CD4-positive, alpha-beta T cell (primary cell): ENCODE measurements at places on chromosomes 5 and 9. TPM values are rescaled to one million over a fixed set of nuclear protein-coding genes. Genes with fewer than 3 reads are reported as not detected.
A peak's percentile ranks its signal among the peaks of the same experiment; 100 is the strongest.

GRCh38 chr5:125002727-125003598 is 256.5 kb upstream of the ZNF608 start:
- H3K4me3 ChIP-seq: no peak overlapping the region
- no peak overlapping the region for H3K27ac ChIP-seq
- no peaks in the 10 kb centered on the region for H3K27me3 ChIP-seq
- H3K4me1 ChIP-seq: no peaks in the 10 kb centered on the region
- DNase-seq: no peak

Gene PCDHA9
- total RNA-seq: not detected

Gene NKD2
- 0.30 TPM for total RNA-seq

Gene DOK3
- 1.3 TPM for total RNA-seq

Gene SPATA9
- total RNA-seq: not detected

DNA sequence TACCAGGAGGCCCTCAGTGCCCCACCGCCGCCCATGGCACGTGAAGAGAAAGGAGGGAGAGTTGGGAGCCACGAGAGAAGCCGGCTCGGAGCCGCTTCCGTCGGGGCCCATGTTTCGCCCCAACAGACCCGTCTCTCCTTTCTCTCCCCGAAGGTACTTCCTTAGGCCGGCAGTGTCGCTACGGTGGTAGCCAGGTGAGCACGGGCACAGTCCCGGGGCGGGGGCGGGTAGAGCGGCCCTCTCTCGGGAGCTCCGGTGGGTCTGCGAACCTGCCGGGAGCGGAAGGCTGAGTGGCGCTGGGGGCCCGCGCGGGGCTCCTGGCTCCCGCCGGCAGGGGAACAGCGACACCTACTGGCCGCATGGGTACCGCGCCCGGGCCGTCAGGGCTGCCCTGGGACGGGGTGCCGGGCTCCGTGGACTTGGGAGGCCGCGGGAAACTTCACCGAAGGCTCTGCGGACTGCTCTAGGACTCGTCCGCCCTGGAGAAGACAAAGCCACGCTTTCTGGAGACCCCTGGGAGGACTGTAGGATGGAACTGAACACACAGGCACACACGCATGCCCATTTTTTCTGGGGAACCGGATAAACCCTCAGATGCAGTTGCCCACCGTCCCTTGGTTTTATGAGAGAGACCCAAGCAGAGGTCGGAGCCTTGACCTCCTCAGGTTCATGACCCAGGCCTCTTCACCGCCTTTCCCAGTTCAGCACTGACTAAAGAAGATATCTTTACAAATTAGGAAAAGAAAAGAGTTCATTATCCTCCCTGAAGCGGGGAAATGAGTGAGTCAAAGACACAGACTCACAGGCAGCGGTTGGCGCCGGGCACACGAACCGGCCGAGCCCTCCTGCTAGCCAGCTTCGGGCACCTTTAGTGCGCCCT is 202.5 kb downstream of the MEF2C start:
- no peak overlapping the region for H3K27ac ChIP-seq
- H3K4me1 ChIP-seq: peaks cover 40% of the 10 kb centered on the region
- DNase-seq: peak; percentile 75
- H3K4me3 ChIP-seq: peak overlapping the region; percentile 40
- H3K27me3 ChIP-seq: peaks cover 83% of the 10 kb centered on the region

GRCh38 chr9:7176561-7176960 is 418.8 kb downstream of the KDM4C start:
- DNase-seq: no peak
- H3K27me3 ChIP-seq: no peaks in the 10 kb centered on the region
- H3K4me1 ChIP-seq: no peaks in the 10 kb centered on the region
- no peak overlapping the region for H3K27ac ChIP-seq
- peaks cover 52% of the 10 kb centered on the region for H3K36me3 ChIP-seq
- H3K4me3 ChIP-seq: no peak overlapping the region

Gene RNF183
- 0.44 TPM for total RNA-seq

- DNase-seq: no peak
- no peaks in the 10 kb centered on the region for H3K27me3 ChIP-seq
- H3K4me1 ChIP-seq: no peaks in the 10 kb centered on the region
- no peak overlapping the region for H3K4me3 ChIP-seq
- H3K27ac ChIP-seq: no peak overlapping the region
Measured at GRCh38 chr5:54062958-54063357, 247.4 kb downstream of the ARL15 start.

DNA sequence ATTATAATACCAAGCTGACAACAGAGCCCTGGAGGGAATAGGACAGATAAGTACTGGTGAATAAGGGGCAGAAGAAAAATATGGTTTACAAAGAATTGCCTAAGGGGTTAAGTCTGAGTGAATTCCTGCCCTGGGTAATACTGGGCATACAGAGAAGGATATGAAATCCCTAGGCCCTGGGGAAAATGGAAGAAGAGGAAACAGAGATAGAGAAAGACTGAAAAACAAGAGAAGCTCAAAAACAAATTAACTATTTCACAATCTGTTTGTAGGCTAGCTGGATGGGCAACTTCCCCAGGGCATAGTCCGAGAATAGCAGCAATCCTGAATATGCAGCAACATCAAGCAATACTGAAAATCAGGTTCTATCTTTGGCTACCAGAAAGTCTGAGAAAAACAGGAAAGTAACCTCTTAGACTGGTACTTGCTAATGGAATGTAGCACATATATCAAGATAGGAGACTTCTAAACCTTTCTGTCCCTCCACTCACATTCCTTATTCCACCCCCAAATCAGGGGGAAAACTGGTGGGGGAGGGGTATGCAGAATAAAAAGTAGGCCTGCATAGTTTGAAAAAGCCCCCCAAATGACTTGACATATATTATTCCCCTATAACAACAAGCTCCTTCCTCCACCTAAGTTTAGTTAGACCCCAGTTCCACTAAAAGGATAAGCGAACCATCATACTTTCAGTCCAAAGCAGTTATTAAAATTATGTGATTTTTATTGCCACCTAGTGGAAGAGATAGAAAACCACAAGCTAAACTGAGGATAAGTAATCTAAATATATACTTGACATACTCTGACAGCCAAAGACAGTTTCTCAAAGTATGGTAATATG is 20.6 kb downstream of the SLC38A9 start:
- H3K4me3 ChIP-seq: no peak overlapping the region
- no peak overlapping the region for H3K27ac ChIP-seq
- no peaks in the 10 kb centered on the region for H3K27me3 ChIP-seq
- H3K36me3 ChIP-seq: peaks cover 7% of the 10 kb centered on the region
- no peaks in the 10 kb centered on the region for H3K4me1 ChIP-seq
- peak; percentile 47 for DNase-seq

GRCh38 chr5:36374266-36374862 is 72.7 kb upstream of the RANBP3L start:
- H3K4me1 ChIP-seq: no peaks in the 10 kb centered on the region
- no peak overlapping the region for H3K27ac ChIP-seq
- H3K36me3 ChIP-seq: no peaks in the 10 kb centered on the region
- DNase-seq: no peak
- no peaks in the 10 kb centered on the region for H3K27me3 ChIP-seq
- no peak overlapping the region for H3K4me3 ChIP-seq

Gene FBN2
- total RNA-seq: not detected

DNA sequence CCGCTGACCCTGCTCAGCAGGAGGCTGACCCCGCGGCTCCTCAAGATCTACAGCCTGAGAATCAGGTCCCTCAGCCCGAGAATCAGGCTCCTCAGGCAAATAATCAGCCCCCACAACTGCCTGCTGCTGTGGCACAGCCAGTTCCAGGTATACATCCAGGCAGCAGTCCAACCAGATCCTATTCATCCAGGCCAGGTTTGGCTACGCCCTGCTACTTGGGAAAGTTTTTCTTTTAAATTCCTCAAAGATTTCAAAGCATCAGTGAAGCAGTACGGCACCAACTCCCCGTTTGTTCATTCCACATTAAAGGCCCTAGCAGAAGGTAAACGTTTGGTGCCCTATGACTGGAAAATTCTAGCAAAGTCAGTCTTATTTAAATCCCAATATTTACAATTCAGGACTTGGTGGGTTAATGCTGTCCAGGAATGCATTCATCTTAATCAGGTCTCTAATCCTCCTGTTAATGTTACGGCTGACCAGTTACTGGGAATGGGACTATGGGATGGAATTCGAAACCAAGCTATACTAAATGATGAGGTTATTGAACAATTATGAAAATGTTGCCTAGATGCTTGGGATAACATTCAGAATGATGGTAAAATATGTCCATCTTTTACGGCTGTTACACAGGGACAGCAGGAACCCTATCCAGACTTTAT is 102.3 kb downstream of the SYK start:
- H3K4me3 ChIP-seq: no peak overlapping the region
- no peaks in the 10 kb centered on the region for H3K36me3 ChIP-seq
- H3K27ac ChIP-seq: no peak overlapping the region
- DNase-seq: no peak
- H3K4me1 ChIP-seq: no peaks in the 10 kb centered on the region
- H3K27me3 ChIP-seq: no peaks in the 10 kb centered on the region

DNA sequence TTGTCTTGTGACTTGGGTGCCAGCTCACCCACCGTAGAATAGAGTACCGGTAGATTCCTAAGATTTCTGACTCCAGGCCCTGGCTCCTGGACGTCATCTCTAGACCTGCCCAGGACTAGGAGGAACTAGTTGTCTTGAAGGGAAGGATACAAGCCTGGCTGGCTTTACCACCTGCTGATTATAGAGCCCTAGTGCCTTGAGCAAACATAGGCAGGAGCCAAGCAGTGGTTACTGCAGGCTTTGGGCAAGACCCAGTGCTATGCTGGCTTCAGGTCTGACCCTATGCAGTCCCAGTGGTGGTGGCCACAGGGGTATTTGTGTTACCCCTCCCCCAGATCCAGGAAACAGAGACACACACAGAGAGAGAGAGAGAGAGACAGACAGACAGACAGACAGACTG is 606.2 kb downstream of the PDE4D start:
- H3K27ac ChIP-seq: no peak overlapping the region
- no peaks in the 10 kb centered on the region for H3K4me1 ChIP-seq
- no peak overlapping the region for H3K4me3 ChIP-seq
- H3K27me3 ChIP-seq: no peaks in the 10 kb centered on the region
- no peaks in the 10 kb centered on the region for H3K36me3 ChIP-seq

DNA sequence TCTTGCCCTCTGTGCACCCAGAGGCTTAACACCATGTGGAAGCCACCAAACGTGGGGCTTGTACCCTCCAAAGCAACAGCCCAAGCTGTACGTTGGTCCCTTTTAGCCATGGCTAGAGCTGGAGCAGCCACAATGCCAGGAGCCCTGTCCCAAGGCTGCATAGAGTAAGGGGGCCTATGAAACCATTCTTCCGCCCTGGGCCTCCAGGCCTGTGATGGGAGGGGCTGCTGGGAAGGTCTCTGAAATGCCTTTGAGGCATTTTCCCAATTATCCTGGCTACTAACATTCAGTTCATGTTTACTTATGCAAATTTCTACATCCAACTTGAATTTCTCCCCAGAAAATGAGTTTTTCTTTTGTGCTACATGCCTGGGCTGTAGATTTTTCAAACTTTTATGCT is 33.8 kb downstream of the CHSY3 start:
- H3K36me3 ChIP-seq: no peaks in the 10 kb centered on the region
- H3K4me3 ChIP-seq: no peak overlapping the region
- H3K27ac ChIP-seq: no peak overlapping the region
- no peak for DNase-seq
- no peaks in the 10 kb centered on the region for H3K27me3 ChIP-seq

Gene WDR38
- total RNA-seq: not detected

- no peak for DNase-seq
- H3K27me3 ChIP-seq: no peaks in the 10 kb centered on the region
- H3K4me1 ChIP-seq: no peaks in the 10 kb centered on the region
- H3K36me3 ChIP-seq: no peaks in the 10 kb centered on the region
- H3K4me3 ChIP-seq: no peak overlapping the region
Measured at GRCh38 chr9:80794197-80794596, 895.1 kb downstream of the TLE1 start.
